ENCODE measurements at places on chromosomes 2 and 18.

- no peak for DNase-seq
These were observed 25.8 kb upstream of the NRP2 start for GRCh38 chr2:205656461-205656860.

DNA sequence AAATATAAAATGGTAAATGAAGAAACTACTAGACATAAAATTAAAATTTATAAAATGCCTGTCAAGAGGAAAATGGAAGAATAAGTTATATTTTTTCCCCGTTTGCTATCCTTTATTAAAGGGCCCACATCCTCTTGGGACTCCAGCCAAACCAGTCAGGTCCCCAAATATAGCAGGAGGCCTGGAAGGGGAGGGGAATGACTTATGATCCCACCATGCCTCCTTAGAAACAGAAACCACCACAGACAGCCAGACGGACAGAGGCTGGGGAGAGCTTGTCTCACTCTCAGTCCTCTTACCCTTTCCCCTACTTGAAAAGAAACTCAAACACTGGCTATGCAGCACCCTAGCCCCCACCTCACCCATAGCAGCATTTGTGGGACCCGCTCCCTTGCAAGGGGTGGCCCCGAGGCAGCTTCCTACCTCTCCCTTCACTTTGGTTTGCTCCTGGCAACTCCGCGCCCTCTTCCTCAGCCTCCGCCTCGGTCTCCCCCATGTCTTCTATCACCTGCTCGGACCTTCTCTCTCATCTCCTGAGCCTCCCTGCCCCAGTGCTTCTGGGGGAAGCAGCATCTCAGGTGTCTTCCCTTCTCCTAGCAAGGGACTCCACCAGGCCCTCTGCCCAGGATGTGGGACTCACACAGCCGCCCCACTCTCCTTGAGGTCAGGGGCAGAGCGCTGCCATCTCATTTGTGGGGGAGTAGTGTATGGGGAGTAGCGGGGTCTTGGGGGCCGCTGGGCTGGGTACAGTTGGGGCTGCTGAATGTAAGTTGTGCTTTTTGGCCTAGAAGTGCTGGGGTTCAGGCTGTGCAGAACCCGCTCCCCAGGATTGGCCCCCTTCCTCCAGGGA, 37.4 kb upstream of the ANKRD62 start:
- DNase-seq = no peak

GRCh38 chr2:35463805-35464596, 891.6 kb upstream of the CRIM1 start:
- DNase-seq = no peak

DNA sequence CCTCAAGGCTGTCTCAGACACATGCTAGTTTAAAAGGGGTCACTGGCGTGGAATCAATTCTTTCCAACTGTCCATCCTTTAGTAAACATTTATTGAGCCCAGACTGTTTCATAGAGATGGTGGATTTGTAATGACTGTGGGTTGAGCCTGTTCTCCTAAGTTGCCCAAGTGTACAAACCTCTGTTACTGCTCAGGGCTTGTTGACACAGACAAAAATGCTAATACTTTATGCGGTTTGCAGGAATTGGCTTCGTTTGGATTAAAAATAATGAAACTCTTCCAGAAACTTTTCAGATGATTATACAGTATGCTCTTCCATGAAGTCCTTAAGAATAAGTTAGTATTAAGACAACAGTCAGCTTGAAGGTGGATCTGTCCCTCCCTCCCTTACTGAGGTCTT, 83.6 kb upstream of the MGAT5 start:
- DNase-seq = no peak

DNA sequence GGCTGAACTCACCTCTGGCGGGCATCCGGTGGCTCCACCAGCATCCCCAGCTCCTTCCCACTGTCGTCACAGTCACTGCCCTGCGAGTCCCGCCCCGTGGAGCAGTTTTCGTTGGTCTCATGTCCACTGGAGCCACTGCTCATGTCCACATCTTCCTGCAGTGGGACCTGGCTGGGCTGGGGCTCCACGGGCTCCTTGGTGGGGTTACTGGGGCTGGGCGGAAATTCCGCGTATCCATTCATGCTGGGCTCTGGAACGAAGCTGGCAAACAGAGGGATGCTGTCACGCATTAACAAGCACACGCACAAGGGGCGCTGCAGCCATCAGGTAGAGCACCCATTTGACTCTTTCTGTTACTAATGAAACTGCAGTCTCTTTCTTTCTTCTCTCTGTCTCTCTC, 10.7 kb downstream of the PER2 start:
- DNase-seq = no peak

DNA sequence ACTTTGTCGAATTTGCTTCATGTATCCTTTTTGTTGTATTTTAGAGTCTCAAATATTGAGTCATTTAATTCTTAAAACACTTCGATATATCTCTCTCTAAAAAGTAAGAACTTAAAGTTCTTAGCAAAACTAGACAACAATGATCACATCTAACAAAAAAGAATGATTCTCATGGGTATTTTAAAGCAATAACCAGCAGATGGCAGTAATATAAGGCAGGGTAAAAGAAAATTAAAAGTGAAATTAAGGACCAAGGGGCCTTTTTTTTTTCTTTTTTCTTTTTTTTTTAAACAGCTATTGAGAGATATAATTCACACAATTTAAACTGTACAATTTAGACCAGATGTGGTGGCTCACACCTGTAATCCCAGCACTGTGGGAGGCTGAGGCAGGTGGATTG, 9.9 kb upstream of the AOX1 start:
- no peak for DNase-seq

- no peak for DNase-seq
These were observed 51.2 kb downstream of the SDC1 start for GRCh38 chr2:20173496-20174402.

GRCh38 chr2:58182527-58182926, 58.6 kb downstream of the FANCL start:
- no peak for DNase-seq

GRCh38 chr2:99776206-99776905, 286.5 kb upstream of the REV1 start:
- no peak for DNase-seq

DNA sequence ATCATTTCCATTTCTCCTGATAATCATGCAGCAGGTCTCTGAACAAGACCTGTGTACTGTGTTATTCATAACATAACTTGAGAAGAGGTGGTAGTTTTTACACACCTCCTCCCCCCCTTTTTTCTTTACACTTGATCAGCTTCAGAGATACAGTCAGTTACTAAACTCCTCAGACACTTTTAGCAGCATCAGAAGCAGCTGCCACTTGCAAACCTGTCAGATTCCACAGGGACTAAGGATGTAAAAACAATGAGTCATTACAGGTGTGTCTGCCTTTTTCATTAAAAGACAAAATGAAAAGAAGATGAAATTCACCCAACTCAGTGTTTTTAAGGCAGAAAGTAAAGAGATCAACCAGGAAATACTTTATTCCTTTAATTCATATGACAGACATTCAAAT, 254.0 kb downstream of the NRXN1 start:
- DNase-seq = no peak

GRCh38 chr2:221443645-221444044, 128.5 kb downstream of the EPHA4 start:
- no peak for DNase-seq

DNA sequence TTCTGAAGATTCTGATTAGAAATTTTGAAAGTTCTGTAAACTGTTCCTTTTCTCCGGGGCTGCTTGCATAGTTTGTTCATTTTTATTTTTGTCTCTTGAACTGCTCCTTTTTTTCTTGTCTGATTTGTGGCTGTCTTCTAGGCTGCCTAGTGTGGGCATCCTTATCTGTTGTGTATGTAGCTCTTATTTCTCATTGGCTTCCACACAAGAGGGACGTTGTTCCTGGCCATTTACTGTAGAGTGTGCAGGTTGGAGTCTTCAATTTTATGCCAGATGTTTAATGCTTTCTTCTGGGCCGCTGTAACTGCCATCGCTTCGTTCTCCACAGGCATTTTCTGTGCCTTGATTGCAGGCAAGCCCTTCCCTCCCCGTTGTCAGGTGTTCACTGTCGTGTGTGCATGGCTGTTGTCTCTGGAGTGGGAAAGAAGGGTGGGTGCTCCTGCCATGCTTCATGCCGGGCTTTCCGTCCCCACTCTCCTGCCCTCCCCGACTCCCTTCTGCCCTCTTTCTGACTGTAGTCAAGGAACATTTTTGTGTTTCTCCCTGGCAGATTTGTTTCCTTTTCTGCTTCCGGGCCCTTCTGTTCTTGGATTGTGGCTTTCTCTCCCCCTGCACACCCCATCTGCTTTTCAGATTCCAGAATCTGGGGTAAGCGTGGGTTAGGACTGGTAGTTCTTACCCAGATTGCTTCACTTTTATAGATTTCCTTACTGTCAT, 15.5 kb downstream of the CEP192 start:
- DNase-seq = no peak

DNA sequence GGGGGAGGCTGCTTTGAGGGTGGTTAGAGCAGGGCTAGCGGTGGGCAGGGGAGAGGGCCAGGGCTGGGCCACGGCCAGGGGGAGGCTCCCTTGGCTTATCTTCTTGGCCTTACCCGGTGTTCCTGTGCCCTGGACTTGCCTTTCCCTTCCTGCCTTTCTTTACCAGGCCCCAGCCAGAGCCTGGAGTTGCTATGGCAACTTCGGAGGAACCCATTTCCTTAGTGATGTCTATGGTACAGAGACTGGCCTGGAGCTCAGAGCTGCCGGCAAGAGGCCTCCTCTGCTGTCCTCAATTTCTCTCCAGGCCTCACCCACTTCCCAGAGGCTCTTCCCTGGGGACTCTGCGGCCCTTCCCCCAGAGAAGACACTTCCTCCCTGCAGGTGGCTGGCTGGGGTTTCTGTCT, 11.5 kb downstream of the SPEG start:
- no peak for DNase-seq

GRCh38 chr2:15626126-15626525, 34.5 kb downstream of the DDX1 start:
- no peak for DNase-seq

DNA sequence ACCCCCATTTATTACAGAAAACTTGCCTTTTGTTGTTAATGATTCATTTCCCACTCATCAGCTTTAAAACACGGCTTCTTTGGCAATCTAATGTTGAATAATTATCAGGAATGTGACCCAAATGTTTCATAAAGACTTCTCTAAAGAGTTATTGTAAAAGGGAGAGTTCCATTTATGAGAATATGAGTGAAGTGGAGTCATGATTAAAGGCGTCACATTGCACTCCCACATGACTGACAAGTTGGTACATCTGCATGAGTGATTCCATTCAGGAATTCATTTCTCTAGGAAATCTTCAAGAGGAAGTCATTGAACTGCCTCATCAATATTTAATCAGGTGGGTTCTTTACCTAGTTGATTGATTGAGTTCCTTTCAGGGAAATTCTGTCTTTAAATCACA, 184.8 kb downstream of the LNPK start:
- DNase-seq = no peak

DNA sequence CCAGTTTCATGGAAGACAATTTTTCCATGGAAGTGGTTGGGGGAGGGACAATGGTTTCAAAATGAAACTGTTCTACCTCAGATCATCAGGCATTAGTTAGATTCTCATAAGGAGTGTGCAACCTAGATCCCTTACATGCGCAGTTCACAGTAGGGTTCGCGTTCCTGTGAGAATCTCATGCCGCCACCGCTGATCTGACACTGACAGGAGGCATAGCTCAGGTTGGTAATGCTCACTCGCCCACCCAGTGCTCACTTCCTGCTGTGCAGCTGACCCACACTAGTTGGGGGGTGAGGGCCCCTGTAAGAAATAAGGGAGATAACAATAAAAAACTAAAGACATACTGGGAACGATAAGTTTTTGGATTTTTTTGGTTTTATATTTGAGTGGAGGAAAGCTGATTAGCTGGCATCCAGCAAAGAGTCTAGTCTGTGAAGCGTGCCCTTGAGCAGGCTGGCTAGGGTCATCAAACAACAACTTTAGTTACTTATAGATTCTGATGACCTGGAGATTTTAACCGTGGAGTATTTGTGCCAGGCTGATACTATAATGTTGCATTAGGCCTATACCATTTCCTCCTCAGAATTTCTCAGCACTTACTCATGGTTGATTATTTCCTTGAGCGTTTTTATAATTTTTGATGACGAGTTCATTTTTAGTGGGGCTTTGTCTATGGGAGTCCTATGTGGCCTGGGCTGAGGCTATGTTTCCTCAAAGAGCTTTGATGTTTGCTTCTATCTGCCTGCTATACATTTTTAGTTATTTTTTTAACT, 6.3 kb upstream of the MCFD2 start:
- no peak for DNase-seq

DNA sequence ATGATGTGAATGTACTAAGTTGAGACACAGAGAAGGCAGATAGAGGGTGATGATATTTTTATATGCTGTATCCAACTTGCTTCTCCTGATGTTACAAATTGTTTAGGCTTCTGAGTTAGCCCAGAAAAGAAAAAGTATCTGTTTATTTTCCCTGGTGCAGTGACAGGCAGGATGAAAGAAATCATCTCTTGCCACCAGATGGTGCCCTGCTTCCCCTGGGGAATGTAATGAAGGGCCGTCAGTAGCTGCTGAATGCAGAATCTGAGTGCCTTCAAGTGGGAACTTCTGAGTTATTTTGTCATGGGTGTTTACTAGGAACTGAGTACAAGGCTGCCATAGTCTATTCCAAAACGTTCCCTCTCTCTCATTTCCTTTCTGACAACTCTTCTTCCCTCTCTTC, 525.6 kb downstream of the MBD2 start:
- no peak for DNase-seq

- no peak for DNase-seq
These were observed 201.5 kb upstream of the SLC35G4 start for GRCh38 chr18:11407940-11408339.

Data from activated T-cell treated with anti-CD3 and anti-CD28 coated beads for 48 hours (primary cell).